Adipocyte (in vitro differentiated cells): ENCODE measurements at places on chromosomes 7 and 10.

GRCh38 chr7:66198469-66198868 lies 6.7 kb upstream of the TPST1 start:
- DNase-seq: no peak

DNA sequence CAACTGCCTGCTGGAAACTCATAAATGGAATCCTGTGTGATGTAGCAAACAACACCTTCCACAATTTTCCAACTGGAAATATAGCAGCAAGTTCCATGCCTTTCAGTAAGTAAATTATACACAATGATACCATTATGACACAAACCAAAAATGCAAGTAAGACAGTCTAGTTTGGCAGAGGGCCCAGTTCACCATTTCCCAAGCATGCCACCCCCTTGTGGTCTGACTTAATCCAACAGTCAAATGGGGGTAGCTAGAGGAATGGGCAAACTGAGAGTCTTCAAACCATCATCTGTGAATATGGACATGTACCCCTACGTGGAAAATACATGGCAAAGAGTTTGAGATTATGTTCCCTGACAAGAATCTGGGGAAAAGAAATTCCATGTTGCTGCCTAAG lies 137.6 kb upstream of the VWC2 start:
- DNase-seq: no peak

- DNase-seq: no peak
These were observed 171.5 kb downstream of the ZMYND11 start for GRCh38 chr10:306675-307185.

DNA sequence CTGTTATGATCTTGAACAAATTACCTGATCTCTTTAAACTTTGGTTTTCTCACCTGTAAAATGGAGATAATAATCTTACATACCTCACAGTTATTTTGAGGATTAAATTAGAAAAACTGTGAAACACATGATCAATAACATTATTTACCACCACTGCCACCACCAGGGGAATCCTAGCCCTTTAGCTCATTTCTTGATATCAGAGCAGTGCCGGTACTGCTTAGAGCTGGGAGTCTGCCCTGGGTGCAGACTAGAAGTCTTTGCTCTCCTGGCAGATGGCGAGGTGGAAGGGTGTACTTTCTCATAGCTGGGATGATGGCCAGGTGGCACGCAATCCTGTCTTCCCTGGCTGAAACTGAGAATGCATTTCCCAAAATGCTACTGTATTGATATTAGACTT lies 12.7 kb upstream of the EFCAB10 start:
- DNase-seq: no peak

- DNase-seq: peak; percentile 75
These were observed 754 bp downstream of the SEMA3D start for GRCh38 chr7:85186083-85186520.

- peak; percentile 15 for DNase-seq
These were observed 19.1 kb upstream of the PCGF5 start for GRCh38 chr10:91201213-91201996.

GRCh38 chr10:63247771-63248170 lies 114.6 kb downstream of the NRBF2 start:
- DNase-seq: peak; percentile 35

DNA sequence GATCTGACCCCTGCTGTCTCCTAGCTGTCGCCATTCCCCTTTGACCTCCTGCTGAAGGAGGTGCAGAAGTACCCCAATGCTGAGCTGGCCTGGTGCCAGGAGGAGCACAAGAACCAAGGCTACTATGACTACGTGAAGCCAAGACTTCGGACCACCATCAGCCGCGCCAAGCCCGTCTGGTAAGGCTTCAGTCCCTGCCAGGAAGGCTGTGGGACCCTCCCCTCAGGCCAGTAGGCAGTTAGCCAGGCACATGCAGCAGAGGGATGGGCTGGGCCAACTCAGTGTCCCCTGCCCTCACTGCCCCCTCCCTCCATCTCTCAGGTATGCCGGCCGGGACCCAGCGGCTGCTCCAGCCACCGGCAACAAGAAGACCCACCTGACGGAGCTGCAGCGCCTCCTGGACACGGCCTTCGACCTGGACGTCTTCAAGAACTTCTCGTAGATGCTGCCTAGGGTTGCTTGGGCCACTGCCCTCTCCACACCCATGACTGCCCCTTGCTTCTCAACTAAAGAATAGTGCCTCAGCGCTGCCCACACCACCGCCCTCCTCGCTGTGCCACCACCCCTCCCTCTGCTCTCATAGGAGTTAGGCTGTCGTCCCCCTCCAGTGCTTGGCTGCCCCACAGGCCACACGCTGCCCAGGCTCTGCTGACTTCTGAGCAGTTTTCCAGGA lies 41.0 kb upstream of the ZMIZ2 start:
- no peak for DNase-seq

GRCh38 chr10:107728807-107729206 lies 564.3 kb upstream of the SORCS1 start:
- no peak for DNase-seq

GRCh38 chr7:101729241-101729883 lies 88.1 kb upstream of the CUX1 start:
- no peak for DNase-seq

DNA sequence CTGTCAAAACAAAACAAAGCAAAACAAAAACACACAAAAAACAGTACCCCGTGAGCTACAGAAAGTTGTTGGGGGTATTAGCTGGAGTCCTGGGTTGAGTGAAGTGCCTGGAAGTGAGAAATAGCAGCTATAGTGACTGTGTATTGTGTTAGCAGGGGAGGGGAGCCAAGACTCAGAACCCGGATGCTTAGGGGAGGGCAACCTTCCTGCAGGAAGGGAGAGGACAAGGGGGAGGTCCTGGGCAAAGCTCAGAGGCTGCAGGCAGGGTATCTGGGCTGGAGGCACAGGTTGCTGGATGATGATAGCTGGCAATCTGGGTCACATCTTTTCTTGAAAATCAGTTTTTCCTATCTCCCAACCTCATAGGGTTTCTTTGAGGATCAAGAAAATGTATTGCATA lies 75.8 kb upstream of the PARD3 start:
- DNase-seq: no peak

DNA sequence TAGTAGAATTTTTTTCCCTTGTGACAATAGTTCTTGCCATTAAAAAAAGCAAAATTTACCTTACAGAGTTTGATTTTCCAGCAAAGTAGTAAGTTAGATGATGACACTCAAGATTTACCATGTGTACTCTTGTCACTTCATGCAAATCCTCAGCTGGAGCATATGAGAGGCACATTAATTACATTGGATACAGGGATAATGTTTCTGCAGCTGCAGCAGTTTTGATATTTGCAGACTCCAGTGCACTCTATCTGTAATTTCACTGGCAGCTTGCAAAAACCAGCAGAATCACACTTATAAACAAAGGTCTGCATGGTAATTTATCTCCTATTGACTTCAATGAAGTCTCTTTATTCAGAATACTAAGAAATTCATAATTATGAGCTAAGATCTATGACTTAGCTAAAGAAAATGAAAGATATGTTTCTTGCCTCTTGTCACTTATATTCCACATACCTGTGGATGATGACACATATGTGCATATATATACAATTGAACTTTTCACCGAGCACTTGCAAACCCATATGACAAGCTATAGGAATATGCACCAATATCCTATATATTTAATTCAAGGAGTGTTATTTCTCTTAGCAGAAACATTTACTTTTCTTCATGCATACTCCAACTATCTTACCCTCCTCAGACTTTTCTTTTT lies 530.6 kb downstream of the PHTF2 start:
- DNase-seq: no peak

DNA sequence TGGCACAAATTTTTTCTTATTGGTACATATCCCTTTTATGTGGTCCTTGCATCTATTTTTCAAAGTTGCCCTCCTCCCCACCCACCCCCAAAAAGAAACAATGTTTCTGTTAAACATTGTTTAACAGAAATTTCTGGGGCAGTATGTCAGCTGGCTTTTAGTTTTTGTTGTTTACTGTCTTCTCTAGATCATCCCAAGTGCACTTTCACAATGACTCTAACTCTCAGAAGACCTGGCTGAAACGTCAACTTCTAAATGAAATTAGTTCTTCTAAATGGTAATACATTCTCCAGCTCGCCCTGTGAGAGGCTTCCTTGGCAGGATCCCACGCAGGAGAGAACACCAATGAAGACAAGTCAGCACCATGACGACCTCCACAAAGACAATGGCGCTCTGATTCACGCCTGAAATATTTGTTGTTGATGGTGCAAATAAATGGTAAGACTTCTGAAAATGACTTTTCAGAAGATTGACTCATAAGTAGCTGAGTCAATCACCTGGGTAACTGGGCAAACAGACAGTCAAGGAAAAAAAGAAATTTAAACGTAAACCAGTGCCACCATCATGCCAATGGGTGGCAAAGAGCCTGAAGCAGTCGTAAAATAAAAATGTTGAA lies 293.7 kb downstream of the FZD1 start:
- no peak for DNase-seq

- DNase-seq: no peak
These were observed 23.7 kb downstream of the ZNF775 start for GRCh38 chr7:150402671-150403321.

DNA sequence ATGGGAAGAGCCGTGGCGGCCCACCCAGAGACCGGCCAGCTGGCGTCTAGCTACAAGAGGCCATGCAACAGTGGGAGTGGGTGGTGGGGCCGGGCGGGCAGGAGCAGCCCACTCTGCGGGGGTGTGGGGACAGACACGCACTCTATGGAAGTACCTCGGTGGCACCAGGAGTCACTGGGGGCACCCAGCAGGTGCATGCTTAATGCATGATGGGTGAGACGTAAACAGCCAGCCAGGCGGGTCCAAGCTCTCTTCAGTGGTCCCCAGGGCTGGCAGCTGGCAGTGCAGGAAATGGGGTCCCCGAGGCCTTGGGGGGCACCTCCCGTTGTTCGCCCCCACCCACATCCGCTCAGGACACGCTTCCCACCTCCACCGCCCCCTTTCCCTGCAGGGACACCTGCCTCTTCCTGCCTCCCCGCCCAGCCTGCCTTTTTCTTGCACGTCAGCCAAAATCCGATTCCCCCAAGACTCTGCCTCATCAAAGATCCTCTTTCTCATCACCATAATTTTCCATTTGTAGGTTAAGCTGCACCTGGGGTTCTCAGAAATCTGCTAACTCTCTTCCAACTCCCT lies 22.6 kb upstream of the PSMG3 start:
- DNase-seq: no peak

- DNase-seq: no peak
These were observed 28.1 kb downstream of the ATE1 start for GRCh38 chr10:121899727-121900126.

DNA sequence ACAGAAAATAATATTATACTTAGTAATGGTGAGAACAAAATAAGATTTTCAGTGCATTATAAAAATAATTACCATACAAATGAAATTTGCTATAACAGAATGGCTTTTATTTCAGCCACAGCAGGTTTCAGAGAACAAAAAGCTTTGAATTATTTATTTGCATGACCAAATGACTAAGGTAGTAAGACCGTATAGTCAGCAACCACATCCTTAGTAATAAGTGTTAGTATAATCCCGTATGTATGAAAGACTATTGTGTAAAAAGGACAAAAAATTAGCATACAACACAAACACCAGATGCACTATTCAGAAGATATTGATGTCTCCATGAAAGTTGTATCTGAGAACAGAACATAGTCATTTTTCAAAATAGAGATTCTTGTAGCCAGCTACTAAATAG lies 12.2 kb downstream of the PDZD8 start:
- DNase-seq: no peak

DNA sequence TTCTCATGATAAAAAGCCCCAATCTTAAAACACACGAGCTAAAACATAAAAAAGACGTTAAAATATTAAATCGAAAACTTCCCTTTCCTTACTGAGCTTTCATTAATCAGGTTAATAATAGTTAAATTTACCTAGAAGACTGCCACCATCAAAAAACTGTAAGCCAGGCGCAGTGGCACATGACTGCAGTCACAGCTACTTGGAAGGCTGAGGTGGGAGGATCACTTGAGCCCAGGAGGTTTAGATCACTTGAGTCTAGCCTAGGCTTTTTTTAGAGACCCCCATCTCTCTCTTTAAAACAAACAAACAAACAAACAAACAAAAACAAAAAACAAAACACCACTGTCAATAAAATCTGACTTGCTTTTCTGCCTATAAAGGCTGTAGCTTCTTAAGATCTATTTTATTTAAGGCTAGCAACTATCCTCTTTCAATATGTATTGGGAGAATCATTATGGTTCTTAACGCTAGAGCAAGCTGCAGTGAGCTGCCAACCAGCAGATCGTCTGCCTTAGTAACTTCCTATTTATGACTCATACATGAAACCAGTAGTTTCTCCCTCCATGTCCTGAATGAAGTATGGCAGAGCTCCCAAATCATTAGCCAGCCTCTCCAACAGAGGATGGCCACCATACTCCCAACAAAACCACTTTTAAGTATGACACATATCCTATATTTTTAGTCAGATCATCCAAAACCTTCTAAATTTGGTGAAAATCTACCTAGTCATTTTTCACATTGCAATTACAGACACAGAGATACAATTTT lies 163.7 kb downstream of the SRPK2 start:
- DNase-seq: peak; percentile 73

- peak; percentile 45 for DNase-seq
These were observed 1.3 kb downstream of the NRCAM start for GRCh38 chr7:108454674-108455550.

DNA sequence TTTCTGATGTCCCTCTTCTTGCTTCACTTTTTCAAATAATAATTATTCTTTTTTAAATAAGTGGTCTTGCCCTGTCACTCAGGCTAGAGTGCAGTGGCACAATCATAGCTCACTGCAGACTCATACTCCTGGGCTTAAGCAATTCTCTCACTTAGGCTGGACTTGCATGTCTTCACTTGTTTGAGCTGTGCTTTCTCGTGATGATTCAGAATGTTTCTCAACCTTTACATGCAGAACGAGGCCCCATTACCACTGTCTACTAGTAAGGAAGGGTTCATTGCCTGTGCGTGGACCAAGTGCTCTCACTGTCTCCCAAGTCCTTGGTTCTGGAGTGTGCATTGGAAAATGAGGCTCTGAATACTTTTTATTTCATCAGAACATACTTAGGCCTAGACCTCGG lies 468.6 kb upstream of the COBL start:
- no peak for DNase-seq

DNA sequence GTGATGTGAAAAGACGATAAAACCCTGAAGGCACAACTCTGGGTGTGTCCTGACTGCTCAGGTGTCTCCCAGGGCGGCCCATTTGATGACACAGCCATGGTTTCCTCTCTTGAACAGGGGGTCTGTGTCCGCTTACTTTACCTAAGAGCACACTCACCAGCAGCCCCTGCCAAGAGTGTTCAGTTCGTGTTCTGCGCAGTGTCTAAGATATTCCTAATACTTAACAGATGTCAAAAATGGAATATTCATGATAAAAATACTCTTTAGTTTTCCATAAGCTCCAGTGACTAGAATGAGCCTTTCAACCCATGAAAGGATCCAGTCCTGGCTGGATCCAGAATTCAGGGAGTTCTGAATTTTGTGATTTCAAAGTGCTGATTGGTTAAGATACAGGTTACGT lies 492.4 kb downstream of the TNS3 start:
- no peak for DNase-seq
